ENCODE measurements at places on chromosomes 16 and 17.
A peak's percentile ranks its signal among the peaks of the same experiment; 100 is the strongest.

- no peak for DNase-seq
Measured at GRCh38 chr16:55136356-55137150, 187.4 kb upstream of the IRX6 start.

- peak; percentile 75 for DNase-seq
Measured at GRCh38 chr16:22077700-22078313, 14.5 kb upstream of the VWA3A start.

- DNase-seq, result no peak
Measured at GRCh38 chr17:7352910-7353635, 1.1 kb downstream of the KCTD11 start.

GRCh38 chr16:86814256-86814655 lies 235.9 kb downstream of the FOXL1 start:
- DNase-seq, result no peak

- DNase-seq, result no peak
Measured at GRCh38 chr16:70419384-70420327, 19.2 kb downstream of the ST3GAL2 start.

- no peak for DNase-seq
Measured at GRCh38 chr17:57531648-57532504, 213.2 kb downstream of the CCDC182 start.

Data from NB4 (cell line).